ENCODE measurements at places on chromosomes 3 and 15. TPM values are rescaled to one million over a fixed set of nuclear protein-coding genes. Genes with fewer than 3 reads are reported as not detected.

DNA sequence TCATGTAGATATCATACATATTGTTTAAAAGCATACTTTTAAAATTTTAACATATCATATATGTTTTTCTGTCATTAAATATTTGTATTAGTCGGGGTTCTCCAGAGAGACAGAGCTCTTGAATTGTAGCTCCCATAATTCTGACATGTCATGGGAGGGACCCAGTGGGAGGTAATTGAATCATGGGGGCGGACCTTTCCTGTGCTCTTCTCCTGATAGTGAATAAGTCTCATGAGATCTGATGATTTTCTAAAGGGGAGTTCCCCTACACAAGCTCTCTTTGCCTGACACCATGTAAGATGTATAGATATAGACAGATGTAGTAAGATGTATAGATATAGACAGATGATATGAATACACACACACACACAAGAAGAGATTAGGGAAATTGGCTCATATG lies 161.2 kb upstream of the ABI3BP start:
- no peak for DNase-seq

GRCh38 chr3:77319711-77320110 lies 279.8 kb downstream of the ROBO2 start:
- DNase-seq = no peak

- no peak for DNase-seq
These were observed 1.9 kb downstream of the ARHGAP31 start for GRCh38 chr3:119295816-119296726.

- DNase-seq = no peak
These were observed 57.2 kb upstream of the USP3 start for GRCh38 chr15:63447017-63447676.

DNA sequence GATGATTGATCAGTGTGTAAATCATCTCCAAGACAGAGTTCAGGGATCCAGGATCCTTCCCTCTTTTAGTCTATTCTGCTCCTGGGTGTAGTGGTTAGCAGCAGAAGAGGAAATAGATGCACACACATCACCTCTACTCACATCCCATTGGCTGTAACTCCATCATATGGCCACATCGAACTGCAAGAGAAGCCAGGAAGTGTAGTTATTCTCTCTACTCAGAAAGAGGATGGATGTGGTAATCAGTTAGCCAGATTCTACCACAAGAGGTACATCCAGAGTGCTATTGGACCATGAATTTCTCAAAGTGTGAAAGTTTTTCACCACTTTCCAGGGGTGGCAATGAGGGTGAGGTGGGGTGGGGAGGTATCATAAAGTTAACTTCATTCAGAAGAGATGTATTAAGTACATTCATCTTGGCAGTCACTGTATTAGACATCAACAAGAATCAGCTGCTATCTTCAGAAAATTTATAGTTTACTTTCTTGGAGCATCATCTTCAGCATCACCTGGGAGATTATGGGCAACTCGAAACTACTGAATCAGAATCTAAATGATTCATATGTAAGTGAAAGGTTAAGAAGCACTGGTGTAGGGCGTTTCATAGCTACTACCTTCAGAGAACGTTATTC lies 60.6 kb upstream of the GAP43 start:
- DNase-seq = no peak

DNA sequence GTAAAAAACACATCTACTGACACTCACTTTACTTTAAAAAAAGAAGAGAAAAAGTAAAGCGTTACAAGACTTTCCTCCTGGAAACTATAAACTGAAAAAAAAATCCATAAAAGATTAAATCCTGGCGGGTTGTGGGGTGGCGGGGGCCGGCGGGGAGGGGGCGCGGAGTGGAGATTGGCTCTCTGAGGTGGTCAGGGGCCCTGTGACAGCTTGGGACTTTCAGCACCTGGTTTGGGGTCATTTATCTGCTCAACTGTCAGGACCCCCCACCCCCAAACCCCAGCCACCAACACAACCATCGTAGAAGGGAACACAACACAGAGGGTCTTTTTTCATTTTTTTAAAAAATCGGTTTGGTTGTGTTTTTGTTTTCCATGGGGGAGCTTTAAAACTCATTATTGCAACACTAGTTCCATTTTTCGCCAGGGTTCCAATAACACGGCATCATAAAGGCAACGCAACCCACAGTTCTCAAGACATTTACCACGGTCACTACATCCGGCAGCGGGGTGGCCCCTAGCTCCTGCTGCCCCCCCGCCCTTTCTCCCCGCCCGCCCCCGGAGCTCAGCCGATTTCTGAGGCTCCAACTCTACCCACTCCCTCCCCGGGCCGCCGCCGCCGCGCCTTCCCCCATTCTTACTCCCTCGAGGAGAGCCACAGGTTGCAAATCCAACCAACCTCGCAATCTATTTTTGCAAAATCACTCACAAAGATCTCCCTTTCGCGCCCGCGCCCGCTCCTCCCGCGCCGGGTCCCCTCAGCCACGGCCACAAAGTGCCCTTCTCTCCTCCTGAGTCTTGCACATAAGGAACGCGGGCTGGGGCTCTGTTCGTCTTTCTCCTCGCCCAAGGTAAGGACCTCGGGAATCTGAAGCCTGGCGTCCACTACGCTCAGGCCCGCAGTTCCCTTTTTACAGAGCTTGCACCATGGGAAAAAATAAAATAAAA lies 1.8 kb downstream of the BCL6 start:
- peak; percentile 61 for DNase-seq

DNA sequence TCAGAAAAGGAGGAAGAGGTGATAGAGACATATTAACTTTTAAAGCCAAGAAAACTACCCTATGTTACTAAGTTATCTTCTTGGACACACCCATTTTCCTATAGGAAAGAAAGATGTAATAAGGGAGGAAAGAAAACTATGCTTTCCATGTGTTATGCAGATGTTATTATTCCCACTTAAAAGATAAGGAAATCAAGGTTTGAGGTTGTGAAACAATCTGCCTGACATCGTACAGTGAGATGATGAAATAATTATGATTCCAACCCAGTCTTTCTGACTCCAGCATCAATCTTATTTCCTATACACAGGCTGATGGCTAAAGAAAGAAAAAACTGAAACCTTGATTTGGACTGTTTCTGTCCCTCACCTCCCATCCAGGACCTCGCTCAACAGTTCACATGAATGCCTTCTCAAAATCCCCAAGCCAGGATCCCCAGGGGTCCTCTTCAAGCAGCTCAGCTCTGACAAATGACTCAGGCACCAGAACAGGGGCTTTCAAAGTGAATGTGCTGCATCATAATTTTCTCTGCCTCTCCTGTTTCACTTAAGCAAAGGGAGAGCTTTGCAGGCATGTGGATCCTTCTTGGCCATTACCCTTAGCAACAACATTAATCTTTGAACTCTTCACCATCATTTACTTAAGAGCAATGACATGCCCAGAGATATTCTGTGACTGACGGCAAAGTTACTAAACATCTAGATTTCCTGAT lies 12.4 kb upstream of the EID1 start:
- DNase-seq = no peak

GRCh38 chr3:33322412-33322811 lies 45.2 kb downstream of the FBXL2 start:
- no peak for DNase-seq

- peak; percentile 86 for DNase-seq
These were observed at the start of gene CFAP161 for GRCh38 chr15:81133782-81134461. Gene CFAP161, plus strand, starts transcription at chr15:81134270. Its CDS starts 60 bp downstream, at chr15:81134330.

GRCh38 chr3:128864351-128864811 lies 15.0 kb upstream of the ACAD9 start:
- DNase-seq = no peak

DNA sequence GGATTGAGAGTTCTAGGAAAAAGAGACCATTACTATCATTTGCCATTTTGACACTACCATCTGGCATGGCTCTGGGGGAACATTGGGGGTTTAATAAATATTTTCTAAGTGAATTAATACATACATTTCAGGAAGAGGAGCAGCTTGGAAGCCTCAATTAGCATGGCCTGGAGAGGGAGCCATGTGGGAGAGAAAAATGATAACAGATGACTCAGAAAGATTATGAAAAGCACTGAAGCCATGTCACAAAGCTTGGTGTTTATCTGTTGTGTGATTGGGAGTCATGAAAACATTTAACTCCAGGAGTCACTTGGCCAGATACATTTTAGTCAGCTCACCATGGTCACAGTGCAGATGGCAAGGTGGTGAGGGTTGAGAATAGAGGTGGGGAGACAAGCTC lies 121.0 kb downstream of the SSR3 start:
- no peak for DNase-seq

GRCh38 chr15:72339777-72340177 lies 19.8 kb upstream of the CELF6 start:
- peak; percentile 32 for DNase-seq

DNA sequence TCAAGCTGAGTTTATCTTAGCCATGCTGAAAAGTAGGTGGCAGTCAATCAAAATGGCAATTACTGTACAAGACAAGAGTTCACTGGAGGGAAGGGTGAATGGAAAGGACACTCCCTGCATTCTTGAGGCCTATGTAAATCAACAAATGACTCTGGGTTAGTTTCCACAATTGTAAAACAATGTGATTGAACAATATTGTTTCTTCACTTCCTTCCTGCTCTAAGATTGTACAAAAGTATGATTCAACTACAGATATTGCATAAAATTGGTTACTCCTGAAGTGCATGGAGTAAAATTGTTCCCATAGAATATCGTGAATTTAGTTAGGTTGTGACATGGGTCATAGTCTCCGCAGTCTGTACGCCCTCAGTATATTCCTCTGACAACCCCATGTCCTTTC lies 277.6 kb downstream of the LPP start:
- DNase-seq = no peak

- no peak for DNase-seq
These were observed 257.0 kb downstream of the NR1D2 start for GRCh38 chr3:24202071-24202470.

DNA sequence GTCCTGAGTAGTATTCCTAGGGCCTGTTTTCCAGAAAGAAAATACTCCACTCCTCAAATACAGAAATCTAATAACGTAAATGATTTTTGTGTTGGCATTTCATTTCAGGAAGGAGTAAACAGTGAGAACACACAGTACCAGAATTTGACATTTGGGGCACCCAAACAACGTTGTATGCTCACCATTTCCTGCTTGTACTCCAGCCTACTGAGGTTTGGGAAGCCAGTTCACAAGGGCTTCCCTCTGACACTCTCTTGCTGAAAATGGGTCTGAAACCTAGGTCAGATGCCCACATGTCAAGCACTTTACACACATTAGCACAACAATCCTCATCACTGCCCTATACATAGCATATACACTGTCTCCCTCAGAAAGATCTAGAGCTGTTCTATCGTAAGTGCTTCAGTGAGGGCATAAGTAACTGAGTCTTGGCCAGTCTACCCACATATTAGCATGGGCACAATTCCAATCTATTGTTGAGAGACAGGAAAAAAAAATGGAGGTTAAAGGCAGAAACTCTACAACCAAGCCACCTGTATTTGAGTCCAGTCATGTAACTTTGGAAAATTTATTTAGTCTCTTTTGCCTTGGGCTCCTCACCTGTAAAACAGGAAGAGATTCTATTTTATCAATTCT lies 43.5 kb upstream of the RSL24D1 start:
- DNase-seq = no peak

DNA sequence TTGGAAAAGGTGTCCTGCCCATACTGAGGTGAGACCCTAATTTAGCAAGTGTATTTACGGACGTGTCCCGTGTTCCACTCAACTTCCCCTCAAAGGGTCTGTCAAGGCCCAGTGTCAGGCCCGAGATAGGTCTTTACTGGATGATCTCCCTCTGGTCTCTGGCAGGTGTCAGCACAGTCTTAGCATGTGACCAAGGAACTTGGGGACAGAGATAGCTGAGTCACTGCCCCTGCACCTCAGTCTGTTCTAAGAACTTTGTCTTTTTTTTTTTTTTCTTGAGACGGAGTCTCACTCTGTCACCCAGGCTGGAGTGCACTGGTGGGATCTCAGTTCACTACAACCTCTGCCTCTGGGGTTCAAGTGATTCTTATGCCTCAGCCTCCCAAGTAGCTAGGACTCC lies 32.1 kb upstream of the ALPK3 start:
- DNase-seq = no peak

GRCh38 chr3:190495796-190496195 lies 18.1 kb upstream of the IL1RAP start:
- DNase-seq = no peak

DNA sequence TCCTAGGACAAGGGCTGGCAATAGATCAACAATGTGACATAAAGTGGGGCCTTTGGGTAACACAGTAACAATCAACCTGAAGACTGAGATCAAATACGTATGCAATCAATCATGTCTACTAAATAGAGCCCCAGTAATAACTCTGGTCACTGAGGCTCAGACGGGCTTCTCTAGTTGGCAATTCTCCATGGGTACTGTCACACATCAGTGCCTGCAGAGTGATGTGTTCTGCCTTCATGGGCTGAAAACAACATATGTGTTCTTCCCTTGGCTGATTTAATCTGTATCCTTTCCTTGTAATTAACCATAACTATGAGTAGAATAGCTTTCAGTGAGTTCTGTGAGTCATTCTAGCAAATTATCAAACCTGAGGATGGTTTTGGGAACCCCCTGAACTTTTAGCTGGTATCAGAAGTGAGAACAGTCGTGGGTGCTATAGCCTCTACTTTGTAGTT lies 113.6 kb downstream of the TMCO5A start:
- DNase-seq = no peak

DNA sequence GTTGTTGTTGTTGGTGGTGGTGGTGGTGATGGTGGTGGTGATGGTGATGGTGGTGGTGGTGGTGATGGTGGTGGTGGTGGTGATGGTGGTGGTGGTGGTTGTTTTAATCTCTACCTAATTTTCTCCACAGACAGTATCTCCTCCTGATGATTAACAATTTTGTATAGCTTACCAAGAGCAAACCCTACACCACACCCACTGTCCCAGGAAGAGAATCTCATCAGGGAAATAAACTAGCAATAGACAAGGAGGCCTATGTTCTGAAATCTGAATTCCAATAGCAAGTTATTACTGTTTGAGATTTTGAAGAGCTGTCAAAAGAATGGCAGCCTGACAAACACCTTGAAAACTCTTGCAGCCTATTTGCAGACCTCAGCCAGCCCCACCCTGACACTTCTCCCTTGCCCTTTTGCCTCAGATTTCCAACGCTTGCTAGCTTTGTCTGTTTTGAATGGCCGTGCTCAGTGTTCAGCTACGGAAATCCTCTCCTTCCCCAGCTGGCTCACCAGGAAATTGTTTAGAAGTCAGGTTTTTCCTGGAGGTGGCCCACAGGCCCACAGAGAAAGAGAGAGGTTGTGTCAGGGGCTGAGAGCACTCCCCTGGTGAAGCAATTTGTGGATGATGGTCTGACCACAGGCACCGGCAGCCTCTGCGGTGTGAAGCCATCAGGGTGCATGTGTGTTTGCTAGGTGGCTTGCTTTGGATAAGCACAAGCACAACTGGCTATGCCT lies 101.6 kb downstream of the MAGI1 start:
- peak; percentile 26 for DNase-seq

CCDC54 gene
- total RNA-seq = not detected

RGMA gene
- 3.6 TPM for total RNA-seq

PLIN1 gene
- total RNA-seq = 0.48 TPM

PCSK6 gene
- total RNA-seq = 12.8 TPM

OXSM gene
- total RNA-seq = 7.7 TPM

ZNF774 gene
- total RNA-seq = 5.0 TPM

CLDN16 gene
- not detected for total RNA-seq

ROPN1 gene
- not detected for total RNA-seq

PLCL2 gene
- total RNA-seq = 24.7 TPM

RBP2 gene
- total RNA-seq = not detected

THAP10 gene
- 4.1 TPM for total RNA-seq

PLA2G4E gene
- total RNA-seq = not detected

GMNC gene
- total RNA-seq = not detected

Measured in uterus (tissue), 4 donors.